ENCODE measurements at places on chromosomes 7 and 10.

- H3K36me3 ChIP-seq: no peaks in the 10 kb centered on the region
- DNase-seq: no peak
- no peak overlapping the region for H3K27ac ChIP-seq
- H3K4me1 ChIP-seq: no peaks in the 10 kb centered on the region
- H3K27me3 ChIP-seq: no peaks in the 10 kb centered on the region
These were observed 72.0 kb downstream of the FAM53B start for GRCh38 chr10:124672181-124672638.

- no peaks in the 10 kb centered on the region for H3K36me3 ChIP-seq
- no peak overlapping the region for H3K4me3 ChIP-seq
- no peaks in the 10 kb centered on the region for H3K27me3 ChIP-seq
- no peak overlapping the region for H3K27ac ChIP-seq
These were observed 101.9 kb downstream of the GRID1 start for GRCh38 chr10:86264481-86265231.

- H3K27me3 ChIP-seq: no peaks in the 10 kb centered on the region
- peaks cover 32% of the 10 kb centered on the region for H3K4me1 ChIP-seq
- peak overlapping the region; percentile 38 for H3K27ac ChIP-seq
These were observed 5.3 kb downstream of the ARPC1A start for GRCh38 chr7:99331002-99331401.

DNA sequence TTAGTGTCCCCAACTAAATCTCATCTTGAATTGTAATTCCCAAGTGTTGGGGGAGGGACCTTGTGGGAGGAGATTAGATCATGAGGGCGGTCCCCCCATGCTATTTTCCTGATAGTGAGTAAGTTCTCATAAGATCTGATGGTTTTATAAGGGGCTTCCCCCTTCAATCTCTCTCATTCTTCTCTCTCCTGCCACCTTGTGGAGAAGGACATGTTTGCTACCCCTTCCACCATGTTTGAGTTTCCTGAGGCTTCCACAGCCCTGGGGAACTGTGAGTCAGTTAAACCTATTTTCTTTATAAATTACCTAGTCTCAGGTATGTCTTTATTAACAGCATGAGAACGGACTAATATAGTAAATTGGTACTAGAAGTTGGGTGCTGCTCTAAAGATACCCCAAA is 365.6 kb downstream of the ANKRD7 start:
- no peak overlapping the region for H3K4me3 ChIP-seq
- DNase-seq: peak; percentile 49
- no peak overlapping the region for H3K27ac ChIP-seq
- no peaks in the 10 kb centered on the region for H3K4me1 ChIP-seq

DNA sequence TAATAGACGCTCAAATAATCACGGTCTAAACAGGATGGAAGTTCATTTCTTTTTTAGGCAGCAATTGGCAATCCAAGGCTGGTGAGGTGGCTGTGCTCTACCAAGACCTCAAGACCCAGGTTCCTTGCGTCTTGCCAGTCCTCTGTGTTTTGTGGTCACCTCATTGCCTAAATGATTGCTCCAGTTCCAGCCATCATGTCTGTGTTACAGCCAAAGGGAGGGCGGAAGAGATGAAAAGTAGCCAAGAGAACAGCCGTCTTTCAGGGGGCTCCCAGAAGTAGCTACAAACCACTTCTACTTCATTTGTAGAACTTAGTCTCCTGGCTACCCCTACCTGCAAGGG is 19.2 kb upstream of the C10orf67 start:
- no peaks in the 10 kb centered on the region for H3K36me3 ChIP-seq
- no peak overlapping the region for H3K27ac ChIP-seq
- peaks cover 8% of the 10 kb centered on the region for H3K4me1 ChIP-seq
- H3K27me3 ChIP-seq: no peaks in the 10 kb centered on the region
- no peak for DNase-seq

- H3K36me3 ChIP-seq: no peaks in the 10 kb centered on the region
- H3K4me3 ChIP-seq: no peak overlapping the region
- no peak for DNase-seq
- H3K27ac ChIP-seq: no peak overlapping the region
- no peaks in the 10 kb centered on the region for H3K27me3 ChIP-seq
These were observed 243.9 kb downstream of the SNX13 start for GRCh38 chr7:17696422-17696821.

GRCh38 chr7:42143711-42144600 is 93.1 kb downstream of the GLI3 start:
- no peaks in the 10 kb centered on the region for H3K27me3 ChIP-seq
- H3K36me3 ChIP-seq: no peaks in the 10 kb centered on the region
- no peak for DNase-seq
- H3K4me1 ChIP-seq: peaks cover 6% of the 10 kb centered on the region

DNA sequence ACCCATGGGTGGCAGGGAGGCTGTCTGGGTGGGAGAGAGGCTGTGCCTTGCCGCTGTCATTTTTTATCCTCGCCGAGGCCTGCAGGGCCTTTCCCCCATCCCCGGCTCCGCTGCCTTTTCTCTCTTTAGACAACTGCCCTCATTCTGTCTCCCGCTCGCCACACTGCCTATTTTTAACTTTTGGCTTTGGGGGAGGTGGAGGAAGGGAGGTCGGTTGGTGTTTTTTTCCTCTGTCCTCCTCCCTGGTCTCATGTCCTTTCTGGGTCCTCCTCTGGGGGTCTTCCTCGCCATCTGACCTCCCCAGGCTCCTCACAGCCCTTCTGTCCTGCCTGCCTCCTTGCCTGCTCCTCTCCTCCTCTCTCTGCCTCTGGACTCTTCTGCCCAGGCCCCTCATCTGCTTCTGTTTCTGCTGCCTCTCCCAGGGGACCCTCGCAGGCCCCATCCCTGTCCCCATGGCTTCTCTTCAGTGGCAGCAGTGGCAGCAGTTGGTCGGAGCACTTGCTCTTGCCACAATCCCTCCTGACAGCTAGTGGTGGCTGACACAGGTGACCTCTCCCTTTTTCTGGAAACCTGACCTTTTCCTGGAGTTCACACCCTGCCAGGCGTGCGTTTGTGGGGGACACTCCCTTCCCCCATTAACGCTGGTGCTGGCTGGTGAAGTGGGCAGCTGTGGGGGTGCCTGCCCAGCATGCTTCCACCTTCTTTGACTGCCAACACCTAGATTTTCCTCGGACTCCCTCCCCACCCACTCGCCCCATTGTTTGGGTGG is 19.5 kb upstream of the PCBD1 start:
- H3K27ac ChIP-seq: no peak overlapping the region
- H3K27me3 ChIP-seq: peaks cover 70% of the 10 kb centered on the region
- H3K4me3 ChIP-seq: no peak overlapping the region
- no peaks in the 10 kb centered on the region for H3K36me3 ChIP-seq
- DNase-seq: no peak
